ELR (cell line): ENCODE measurements at places on chromosomes 7 and 10.

DNA sequence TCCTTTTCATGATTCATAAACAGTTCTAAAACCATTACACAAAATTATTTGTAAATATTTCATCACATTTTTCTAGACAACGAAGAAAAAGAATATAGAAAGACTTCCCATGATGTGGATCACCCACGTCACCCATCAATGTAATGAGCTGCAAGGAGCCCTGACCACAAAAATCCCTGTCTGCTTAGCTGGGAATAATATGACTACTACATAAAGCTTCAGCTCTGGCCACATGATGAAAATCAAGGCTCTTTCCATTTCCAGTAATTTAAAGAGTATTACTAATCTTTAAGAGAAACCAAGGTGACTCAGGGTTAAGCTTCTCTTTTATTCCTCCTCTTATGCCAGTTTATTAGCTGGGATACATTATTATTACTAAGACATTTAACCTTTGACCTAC is 180.8 kb upstream of the CACNA2D1 start:
- peak; percentile 90 for DNase-seq

DNA sequence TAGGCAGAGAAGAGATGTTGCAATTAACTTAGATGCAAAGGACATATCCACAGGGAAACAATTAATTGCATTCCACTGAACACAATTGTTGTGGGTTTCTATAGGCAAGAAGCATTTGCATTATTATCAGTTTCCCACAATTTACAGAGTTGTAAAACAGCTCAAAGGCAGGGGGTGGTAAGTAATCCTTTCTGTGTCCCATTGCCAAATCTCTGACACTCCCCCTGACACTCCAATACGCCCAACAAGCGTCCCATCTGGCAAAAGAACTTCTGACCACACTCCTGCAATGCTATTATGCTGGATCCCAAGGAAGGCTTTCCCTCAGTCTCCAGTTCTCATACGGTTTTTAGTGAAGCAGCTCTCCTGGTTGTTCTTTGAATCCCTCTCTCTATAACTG is 179.8 kb downstream of the CXCL12 start:
- DNase-seq = no peak

- DNase-seq = no peak
Measured at GRCh38 chr7:97601931-97602457, 129.9 kb upstream of the TAC1 start.

DNA sequence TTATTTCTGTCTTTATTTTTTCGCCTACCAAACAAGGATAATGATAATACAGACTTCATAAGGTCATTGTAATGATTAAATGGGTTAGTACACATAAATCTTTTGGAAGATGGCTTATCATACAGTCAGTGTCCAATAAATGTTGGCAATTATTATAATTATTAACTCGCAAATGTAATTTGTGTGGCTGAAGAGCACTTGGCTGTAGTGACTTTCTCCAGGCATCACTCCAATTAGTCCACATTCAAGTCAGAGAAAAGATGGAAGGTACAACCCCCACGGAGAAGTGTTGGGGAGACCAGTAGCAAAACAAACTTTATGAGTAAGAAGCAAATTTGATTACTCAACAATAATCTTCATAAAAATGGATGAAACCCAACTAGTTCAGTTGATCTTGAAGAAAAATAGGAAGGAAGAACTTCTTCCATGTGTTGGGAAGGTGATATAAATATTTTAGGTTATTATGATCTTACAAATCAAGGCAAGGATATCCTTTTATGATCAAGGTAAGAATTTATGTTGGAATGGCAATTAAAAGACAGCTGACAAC is 5.1 kb downstream of the AOAH start:
- no peak for DNase-seq

- no peak for DNase-seq
Measured at GRCh38 chr10:89308736-89309135, 6.9 kb downstream of the IFIT2 start.

DNA sequence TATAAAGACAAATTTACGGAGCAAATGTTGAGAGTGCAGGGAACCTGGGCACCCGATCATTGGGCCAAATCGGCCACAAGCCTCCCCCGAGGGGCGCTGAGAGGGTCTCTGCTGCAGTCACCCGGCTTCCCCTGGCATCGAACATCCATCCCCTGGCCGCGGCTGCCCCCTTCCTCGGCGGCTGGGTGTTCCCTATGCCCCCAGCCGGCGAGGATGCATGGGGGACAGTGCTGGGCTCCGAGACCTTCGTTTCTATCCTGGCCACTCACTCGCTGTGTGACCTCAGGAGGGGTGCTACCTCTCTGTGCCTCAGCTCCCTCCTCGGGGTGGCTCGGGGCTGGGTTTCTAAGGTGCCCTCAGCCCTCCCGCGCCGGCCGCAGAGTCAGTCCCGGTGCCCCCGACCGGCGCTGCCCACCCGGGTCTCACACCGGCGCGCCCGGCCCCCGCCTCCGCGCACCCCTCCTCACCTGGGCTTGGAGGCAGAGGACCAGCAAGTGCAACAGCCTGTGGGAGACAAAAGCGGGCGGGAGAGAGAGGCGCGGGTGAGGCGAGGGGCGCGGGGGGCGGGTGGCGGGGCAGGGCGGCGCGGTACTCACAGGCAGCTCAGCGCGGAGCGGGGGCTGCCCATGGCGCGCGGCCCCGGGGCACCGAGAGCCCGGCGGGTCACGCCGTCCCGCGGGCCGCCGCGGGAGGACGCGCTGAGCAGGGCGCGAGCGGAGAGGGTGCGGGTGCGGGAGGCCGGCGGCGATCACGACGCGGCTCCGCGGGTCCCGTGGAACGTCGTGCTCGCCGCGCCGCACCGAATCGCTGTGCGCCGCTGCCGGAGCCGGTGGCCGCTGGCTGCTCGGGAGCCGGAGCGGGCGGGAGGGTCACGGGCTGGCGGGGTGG is at the start of gene FGF8:
Gene FGF8 (minus strand): TSS at position 842 of the 888 bp plus-strand sequence. CDS start 214 bp downstream, at position 628.
- no peak for DNase-seq

DNA sequence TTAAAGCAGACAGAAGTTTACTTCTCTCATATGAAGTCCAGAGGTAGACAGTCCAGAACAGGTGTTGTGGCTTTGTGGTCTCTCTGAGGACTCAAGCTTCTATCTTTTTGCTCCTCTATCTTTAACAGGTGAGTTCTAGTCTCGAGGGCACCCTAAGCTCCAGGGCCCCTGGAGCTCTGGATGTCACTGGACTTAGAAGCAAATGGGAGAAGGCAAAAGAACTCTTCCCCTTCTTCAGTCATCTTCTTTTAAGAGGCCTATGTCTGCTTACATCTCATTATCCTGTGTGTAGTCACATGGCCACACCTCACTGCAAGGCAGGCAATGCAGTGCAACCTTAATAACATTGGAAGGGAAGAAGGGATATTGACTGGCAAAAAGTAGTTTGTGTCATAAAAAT is 61.6 kb downstream of the ADCYAP1R1 start:
- DNase-seq = no peak

DNA sequence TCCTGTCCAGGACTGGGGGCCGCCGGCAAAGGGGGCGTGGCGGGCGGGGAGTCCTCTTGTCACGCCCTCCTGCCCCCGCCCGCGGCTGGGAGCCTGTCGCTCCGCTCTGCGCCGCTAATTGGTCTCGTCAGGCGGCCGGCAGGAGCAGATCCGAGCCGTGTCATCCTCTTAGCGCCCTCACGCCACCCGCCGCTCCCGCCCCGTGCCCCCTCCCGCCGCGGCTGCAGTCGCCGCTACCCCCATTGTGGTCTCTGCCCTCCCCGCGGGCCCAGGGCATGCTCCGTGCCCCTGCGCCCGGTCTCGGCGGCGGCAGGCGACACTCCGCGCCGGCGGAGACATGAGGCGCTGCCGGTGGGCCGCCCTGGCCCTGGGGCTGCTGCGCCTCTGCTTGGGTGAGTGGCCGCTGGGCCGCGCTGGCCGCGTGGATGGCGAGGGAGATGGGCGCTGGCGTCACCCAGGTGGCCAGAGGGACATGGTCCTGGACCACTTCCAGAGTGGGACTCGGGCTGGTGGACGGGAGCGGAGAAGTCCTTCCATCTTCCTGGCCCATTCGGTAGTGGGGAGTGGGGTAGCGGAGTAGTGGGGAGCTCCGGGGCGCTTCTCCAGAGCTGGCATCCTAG is at the start of gene CDHR1:
Gene CDHR1 (plus strand): TSS at position 114 of the 620 bp plus-strand sequence. CDS start 224 bp downstream, at position 338.
- peak; percentile 16 for DNase-seq

DNA sequence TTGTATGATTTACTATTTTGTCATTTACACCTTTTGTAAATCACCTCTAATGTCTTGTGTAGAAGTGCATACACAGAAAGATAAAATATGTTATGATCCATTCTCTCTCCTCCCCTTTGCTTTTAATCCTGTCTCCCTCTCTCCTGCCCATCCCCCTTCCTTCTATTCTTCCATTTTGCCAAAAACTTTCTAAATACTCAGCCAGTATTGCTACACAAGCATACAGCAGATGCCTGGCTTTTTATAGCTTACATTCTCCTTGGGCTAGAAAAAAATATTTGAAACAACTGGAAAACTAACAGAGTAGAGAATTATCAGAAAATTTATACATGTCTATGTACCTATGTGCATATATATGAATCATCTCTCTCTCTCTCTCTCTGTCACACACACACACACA is 308.7 kb upstream of the BMPER start:
- DNase-seq = no peak

GRCh38 chr10:110343947-110344346 is 39.2 kb upstream of the SMNDC1 start:
- DNase-seq = no peak

DNA sequence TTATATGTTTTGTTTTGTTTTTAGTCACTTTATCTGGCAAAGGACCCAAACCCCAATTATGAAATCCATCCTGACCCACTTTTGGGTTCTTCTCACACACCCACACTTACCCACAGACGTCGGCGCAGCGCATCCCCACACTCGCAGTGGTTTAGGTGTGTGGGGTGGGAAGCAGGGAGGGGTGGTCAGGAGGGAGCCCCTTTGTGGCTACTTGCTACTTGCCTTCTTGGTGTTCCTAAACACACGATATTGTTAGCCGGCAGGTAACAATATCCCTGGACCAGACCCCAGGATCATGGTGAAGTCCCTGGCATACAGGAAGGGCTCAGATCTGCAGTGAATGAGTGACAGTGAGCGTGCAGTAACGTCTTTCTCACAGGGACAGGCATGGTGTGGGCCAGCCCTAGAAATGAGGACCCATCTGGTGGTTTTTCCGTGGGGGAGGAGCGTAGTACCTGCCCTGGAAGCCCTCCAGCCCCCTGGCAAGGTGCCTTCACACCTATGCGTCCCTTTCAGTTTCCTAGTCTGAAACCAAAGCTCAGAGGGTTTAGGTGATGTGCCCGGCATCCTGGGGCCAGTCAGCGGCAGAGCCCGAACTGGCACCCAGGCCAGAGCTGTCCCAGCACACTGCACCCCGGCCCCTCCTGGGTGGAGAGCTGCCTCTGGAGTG is 4.4 kb downstream of the SPOCK2 start:
- DNase-seq = no peak

DNA sequence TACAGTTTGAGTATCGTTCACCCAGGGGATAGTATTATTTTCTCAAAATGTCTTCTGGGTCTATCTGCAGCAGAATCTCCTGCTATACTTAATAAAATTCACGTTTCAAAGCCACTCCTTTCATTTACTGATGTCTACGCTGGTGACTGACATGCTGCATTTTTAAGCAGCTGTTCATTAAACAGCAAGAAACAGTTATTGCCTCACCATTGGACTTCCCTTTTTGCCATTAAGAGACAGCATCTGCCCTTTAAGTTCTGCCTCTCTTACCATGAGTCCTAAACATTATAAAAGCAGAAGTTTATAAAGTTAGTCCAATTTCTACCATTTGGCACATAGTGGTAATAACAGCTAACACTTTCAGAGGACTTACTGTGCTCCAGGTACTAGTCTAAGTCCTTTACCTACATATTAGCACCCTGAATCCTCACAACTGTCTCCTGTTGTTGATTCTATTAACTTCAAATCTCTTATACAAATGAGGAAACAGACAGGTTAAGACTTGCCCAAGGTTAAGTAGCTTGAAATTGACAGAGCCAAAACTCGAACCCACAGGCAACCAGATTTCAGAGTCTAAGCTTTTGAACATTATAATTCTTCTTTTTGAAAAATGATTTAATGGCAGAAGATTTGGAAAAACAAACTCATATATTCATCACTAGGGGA is 169.5 kb downstream of the SNX13 start:
- DNase-seq = no peak

- DNase-seq = peak; percentile 2
Measured at GRCh38 chr10:15813415-15813814, 46.9 kb downstream of the MINDY3 start.

DNA sequence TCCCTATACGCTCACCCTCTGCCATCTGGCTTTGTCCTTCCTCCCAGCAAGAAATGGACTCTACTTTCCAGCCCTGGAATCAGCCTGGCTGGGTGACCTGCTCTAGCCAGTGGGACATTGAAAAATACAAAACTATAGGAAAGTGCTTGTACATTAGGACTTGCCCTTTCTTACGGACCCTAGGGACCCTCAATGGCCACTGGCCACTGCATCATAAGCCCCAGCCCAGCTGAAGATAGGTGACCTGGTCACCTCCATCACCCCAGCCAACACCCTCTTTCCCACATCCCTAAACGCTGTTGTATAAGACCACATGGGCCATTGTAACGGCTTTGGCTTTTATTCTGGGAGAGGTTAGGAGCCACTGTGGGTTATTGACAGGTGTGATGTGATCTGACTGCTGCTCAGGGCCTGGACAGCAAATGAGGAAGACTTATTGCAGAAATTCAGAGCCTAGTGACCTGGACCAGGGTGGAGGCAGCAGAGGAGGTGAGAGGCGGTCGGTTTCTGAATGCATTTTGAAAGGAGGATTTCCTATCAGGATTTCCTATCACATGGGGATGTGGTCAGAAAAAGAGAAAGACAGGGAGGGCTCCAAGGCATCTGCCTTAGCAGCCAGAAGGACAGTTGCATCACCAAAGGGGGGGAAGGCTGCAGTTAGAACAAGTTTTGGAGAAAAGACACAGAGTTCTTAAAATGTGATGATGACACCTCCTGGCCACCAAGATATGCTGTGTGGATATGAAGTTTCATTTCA is 2.2 kb upstream of the LMBR1 start:
- DNase-seq = no peak

- DNase-seq = no peak
Measured at GRCh38 chr10:12299222-12299965, 50.0 kb upstream of the CAMK1D start.

GRCh38 chr10:132615341-132616169 is 78.0 kb downstream of the INPP5A start:
- no peak for DNase-seq

DNA sequence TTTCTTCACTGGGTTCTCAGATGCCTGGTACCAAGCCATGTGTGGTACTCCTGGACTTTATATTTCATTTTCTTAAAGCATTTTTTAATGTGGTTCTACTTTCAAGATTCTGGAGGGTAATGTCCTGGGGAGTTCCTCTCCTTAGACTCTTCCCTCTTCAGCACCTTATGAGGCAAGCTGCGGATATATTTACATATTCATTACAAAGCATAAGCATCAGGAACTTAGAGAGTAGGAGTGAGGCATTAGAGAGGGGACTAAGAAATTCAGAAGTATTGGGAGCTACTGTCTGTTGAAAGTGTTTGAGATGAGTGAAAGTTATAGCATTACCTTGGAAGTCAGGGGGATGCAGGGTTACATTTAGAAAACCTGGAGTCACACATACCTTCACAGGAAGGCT is 20.8 kb downstream of the AUTS2 start:
- no peak for DNase-seq

- no peak for DNase-seq
Measured at GRCh38 chr10:527416-527815, 162.1 kb downstream of the DIP2C start.
